ENCODE measurements at places on chromosomes 13 and 19.

GRCh38 chr19:45528149-45528743 lies 21.0 kb downstream of the VASP start:
- no peak for DNase-seq

DNA sequence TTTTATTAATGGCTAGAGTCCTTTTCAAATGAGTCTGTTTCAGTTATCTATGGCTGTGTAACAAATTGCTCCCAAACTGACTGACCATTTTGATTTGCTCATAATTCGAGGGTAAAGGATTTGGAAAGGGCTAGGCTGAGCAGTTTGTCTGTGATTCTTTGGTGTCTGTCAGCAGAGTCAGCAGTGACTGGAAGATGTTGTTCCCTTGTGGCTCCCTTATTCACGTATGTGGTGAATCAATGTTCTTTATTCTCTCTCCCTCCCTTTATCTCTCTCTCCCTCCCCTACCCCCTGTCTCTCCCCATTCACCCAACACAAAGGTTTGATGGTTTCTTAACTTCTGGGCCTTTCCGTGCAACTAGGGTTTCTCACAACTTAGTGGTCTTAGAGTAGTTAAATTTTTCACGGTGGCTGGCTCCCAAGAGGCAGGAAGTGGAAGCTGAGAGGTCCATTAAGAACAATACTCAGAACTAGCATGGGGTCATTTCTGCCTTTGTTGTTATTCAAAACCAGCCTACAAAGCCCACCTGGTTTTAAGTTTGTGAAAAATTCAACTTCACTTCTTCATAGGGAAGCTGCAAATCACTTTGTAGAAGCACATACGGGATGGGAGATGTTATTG lies 772.5 kb upstream of the SLITRK1 start:
- no peak for DNase-seq

- no peak for DNase-seq
These were observed 25.3 kb downstream of the RASA3 start for GRCh38 chr13:114106991-114107685.

- DNase-seq, result no peak
These were observed 57.9 kb upstream of the MAB21L1 start for GRCh38 chr13:35534343-35534742.

GRCh38 chr13:47903836-47904235 lies 97.2 kb downstream of the SUCLA2 start:
- DNase-seq, result no peak

GRCh38 chr19:54708781-54709180 lies 15.5 kb upstream of the KIR3DL3 start:
- no peak for DNase-seq

- DNase-seq, result no peak
These were observed 647 bp upstream of the ELF1 start for GRCh38 chr13:41019578-41020347.

GRCh38 chr13:47027780-47028437 lies 131.1 kb upstream of the HTR2A start:
- DNase-seq, result no peak

GRCh38 chr13:113460599-113460998 lies 7.3 kb upstream of the ADPRHL1 start:
- DNase-seq, result no peak

GRCh38 chr19:54156953-54157352 lies 2.6 kb downstream of the LENG1 start:
- no peak for DNase-seq

GRCh38 chr13:96771486-96772367 lies 222.5 kb downstream of the OXGR1 start:
- no peak for DNase-seq
